ENCODE measurements at places on chromosomes 13 and 19.
A peak's percentile ranks its signal among the peaks of the same experiment; 100 is the strongest.

DNA sequence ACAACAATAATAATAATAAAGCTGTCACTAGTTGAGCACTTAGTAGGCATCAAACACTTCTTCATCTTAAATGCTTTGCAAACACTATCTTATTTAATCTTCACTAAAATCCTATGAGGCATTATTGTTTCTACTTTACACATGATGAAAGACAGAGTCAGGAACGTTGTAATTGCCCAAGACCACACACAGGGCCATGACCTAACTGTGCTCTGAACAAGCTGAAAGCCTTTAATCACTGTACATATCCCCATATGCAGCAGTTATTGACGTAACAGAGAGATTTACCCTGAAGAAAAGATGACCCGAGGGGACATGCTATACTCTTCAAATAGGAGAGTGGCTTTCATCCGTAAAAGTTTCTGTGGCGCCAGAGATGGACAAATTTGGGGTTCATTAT lies 53.0 kb downstream of the SACS start:
- DNase-seq: no peak

GRCh38 chr13:87130423-87130822 lies 540.7 kb upstream of the SLITRK5 start:
- no peak for DNase-seq

DNA sequence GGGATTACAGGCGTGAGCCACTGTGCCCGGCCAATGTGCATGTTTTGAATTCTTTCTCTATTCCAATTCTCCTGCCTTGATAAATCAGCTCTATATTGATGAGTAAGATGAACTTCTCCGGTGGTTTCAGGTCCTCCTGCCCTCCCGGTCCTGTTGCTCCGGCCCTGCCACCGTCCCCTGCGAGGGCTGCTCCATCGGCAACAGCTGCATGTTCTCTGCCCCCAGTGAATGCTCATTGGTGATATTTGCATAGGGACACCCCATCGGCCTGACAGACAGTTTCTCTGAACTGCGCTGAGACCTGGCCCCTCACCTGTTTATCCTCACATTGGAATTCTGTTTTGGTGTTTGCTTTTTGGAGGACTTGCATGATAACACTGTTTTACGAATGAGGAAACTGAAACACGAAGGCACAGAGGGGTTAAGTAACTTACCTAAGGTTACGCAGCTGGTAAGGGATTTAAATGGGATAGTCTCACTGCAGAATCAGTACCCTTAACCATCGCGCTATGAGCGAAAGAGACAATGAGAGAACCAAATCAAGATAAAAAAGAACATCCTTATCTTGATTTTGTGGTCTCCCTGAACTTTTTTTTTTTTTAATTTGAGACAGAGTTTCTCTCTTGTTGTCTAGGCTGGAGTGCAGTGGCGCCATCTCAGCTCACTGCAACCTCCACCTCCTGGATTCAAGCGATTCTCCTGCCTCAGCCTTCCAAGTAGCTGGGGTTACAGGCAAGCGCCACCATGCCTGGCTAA lies 32.2 kb downstream of the ZNF557 start:
- DNase-seq: no peak

- DNase-seq: peak; percentile 87
Measured at GRCh38 chr13:98141509-98142379, 1.1 kb upstream of the FARP1 start.

DNA sequence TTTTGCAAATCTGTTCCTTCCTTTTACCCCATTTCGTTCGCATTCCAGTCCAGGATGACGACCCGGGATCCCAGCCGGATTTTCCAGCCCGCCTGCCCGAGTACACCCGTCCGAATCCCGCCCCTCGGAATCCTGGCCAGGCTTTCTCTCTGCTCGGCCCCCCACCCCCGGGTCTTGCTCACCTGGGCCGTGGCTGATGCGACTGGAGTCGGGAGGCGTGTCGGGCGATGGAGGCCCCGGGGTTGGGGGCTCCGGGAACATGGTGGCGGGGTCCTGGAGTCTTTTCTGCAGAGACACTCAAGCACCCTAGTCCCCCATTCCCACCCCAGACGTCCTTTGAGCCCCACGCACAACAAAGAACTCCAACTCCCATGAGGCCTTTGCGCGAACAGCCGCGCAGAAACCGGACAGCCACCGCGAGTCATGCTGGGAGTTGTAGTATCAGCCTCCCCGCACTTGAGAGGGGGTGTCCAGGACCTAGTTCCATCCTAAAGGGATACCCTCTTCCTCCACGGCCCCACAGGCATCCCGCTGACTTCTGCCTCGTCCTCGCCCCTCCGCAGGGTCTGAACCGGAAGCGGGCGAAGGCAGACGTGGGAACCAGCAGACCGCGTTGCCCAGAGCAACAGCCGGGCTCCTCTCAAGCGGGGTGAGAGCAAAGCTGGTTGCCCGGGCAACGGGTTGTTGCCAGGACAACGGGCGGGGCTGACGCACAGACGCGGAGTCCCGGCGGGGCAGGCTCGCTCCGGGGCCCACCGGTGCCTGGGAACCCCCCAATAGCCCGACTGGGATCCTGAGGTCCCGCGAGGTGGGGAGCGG lies 1.1 kb downstream of the SYT5 start:
- DNase-seq: no peak

- DNase-seq: no peak
Measured at GRCh38 chr13:43235028-43235427, 211.6 kb downstream of the DNAJC15 start.

DNA sequence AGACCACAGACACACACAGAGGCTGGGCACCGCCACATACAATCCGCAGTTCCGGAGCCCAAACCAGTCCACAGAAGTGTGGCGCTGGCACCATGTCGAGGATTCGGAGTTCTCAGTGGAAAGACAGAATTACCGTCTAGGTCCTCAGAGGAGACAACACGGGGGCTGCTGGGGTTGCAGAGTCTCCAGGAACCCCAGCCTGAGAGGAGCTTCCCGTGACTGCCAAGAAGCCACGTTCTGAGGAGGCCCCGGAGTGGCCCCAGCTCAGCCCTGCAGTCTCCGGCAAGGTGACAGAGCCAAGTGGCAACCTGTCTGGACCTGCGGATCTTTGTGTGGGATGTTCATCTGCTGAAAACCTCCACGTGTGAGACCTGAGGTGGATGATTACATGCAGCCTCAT lies 7.3 kb upstream of the ADPRHL1 start:
- DNase-seq: peak; percentile 63

GRCh38 chr13:71722206-71722605 lies 144.8 kb downstream of the DACH1 start:
- no peak for DNase-seq

DNA sequence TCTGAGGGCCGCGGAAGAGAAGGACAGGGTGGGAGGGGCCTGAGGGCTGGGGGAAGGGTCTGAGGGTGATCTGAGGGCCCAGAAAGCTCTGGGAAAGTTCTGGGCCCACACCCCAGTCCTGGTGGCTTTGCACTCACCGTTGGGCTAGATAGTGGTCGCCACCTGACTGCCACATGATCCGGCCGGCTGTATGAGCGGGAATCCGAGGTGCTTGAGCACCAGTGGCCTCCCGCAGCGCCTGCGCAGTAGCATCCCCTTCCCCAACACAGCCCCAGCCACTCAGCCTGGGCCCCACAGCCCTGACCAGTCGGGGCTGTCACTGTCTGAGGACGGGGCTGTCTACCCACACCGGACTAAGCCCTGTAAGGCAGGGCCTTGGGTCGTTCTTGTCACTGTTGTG lies 15.0 kb downstream of the PRODH2 start:
- DNase-seq: no peak

DNA sequence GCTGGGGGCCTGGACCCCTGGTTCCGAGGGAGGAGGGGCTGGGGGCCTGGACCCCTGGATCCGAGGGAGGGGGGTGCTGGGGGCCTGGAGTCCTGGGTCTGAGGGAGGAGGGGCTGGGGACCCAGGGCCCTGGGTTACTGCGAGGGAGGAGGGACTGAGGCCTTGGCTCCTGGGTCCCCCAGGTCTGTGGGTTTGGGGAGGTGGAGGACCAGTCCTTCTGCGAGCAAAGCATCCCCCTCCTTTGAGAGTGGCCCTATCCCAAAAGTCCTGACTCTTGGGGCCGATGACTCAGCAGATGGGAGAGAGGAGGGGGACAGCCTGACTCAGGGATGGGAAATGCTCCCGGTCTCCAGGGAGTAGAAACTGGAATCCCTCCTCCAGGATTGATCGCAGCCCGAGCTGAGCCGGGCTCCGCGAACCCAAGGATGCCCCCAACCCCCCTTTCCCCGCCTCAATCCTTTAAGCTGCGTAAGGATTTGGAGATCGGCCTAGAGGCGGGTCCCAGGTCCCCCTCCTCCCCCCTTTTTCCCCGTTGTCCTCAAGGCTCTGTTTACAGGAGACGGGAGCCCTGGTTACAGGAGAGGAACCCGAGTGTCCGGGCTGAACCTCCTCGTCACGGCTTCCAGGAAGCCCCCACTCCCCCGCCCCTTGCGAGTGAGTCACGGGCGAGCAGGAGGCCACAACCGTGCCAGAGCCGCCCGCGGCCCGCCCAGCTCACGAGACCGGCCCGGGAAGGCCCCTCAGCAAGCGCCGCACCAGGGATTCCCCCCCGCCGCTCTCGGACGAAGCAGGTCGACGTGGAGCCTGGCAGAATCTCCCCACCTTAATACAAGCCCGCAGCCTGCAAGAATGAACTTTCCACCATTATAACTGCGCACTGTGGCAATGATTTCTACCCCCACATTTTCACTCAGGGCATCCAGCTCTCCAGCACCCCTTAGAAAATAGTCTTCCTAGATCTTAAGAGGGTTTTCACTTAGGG lies 3.0 kb upstream of the ZFP36 start:
- peak; percentile 100 for DNase-seq

- no peak for DNase-seq
Measured at GRCh38 chr13:101639711-101640110, 187.2 kb downstream of the ITGBL1 start.

- no peak for DNase-seq
Measured at GRCh38 chr13:24313439-24313838, 4.1 kb downstream of the C1QTNF9 start.

GRCh38 chr19:49084206-49085019 lies 838 bp upstream of the SNRNP70 start:
- peak; percentile 84 for DNase-seq

DNA sequence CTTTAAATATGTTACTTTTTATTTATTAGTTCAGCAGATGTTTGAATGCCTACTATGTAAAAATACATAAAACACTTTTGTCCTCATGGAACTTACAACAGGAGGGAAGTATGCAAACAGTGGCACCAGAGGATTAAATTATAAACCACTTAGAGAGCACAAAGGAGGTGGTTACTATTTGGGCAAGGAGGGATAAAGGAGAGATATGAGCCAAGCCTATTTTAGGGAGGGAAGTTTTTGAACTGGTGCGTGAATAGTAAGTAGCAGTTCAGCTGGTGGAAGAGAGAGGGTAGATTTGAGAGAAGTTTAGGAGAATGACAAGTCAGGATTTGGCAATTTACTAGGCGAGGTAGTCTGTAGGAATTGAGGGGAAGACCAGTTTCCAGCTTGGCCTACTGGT lies 8.6 kb downstream of the AKAP11 start:
- DNase-seq: no peak

DNA sequence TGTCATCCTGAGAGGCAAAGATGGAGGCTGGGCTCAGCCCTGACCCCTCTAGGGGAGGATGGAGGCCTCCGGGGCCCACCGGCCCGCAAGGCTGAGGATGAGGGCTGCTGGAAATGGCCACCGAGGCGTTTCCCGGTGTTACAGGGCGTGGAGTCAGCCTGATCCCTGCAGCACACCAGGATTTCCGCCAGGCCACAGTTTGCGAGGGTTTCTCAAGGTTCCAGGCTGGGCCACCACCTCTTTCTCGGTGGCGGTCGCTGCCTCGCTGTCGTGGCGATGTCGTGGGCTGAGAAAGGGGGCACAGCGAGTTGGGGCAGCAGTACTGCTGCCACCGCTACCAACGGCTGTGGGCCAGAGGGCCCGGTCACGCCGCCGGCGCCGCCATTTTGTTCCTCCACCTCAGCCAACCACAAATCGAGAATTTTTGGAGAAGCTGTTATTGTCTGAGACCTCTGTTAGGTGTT lies at the start of gene CSNK1A1L:
TSS of gene CSNK1A1L (minus strand) at position 414 of the 464 bp plus-strand sequence. CDS start at position 6, 408 bp downstream.
- no peak for DNase-seq

- no peak for DNase-seq
Measured at GRCh38 chr13:74871369-74872070, 610.4 kb downstream of the TBC1D4 start.

- no peak for DNase-seq
Measured at GRCh38 chr19:7873304-7874075, 700 bp downstream of the PRR36 start.

GRCh38 chr13:90770334-90770733 lies 577.2 kb upstream of the MIR17HG start:
- no peak for DNase-seq

GRCh38 chr19:45529420-45529785 lies 22.1 kb downstream of the VASP start:
- no peak for DNase-seq

- no peak for DNase-seq
Measured at GRCh38 chr19:49896863-49897621, at the start of gene IL4I1. Gene IL4I1 (minus strand): TSS chr19:49896887. CDS start chr19:49896160, 727 bp downstream.

DNA sequence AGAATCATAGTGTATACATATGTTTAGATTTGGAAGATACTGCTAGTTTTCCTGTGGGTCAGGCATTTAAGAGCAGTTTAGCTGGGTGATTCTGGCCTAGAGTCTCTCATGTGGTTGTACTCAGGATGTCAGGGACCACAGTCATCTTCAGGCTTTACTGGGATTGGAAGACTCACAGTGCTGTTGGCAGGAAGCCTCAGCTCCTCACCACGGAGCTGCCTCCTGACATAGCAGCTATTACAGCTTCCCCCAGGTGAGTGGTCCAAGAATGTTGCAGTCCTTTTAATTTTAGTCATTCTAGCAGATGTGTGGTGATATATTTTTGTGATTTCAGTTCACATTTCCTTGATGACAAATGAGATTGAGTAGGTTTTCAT lies 16.9 kb upstream of the GPR18 start:
- DNase-seq: no peak

DNA sequence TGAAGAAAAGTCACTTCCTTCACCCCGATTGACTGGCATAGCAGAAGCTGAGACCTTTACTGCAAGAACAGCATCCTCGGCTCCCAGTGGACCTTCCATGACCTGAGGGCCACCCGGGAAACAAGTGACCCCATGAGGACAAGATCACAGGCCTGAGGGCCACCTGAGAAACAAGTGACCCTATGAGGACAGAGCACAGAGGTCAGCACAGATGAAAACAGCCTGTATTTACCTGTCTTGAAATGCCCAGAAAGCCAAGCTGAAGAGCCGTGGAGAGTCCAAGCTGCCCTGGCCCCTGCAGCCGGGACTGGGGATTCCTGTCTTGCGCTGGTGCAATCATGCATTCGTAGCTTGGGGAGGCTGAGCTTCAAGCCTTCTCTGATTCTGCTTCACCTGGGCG lies 114.2 kb upstream of the SPACA7 start:
- DNase-seq: peak; percentile 45

GRCh38 chr19:12983542-12984142 lies 11.6 kb upstream of the NFIX start:
- DNase-seq: no peak

GRCh38 chr13:47455626-47456025 lies 545.4 kb downstream of the SUCLA2 start:
- no peak for DNase-seq

All from lower leg skin (tissue), 4 donors.